ENCODE measurements at places on chromosomes 7 and 10.
A peak's percentile ranks its signal among the peaks of the same experiment; 100 is the strongest.

- peak; percentile 51 for DNase-seq
These were observed 18.3 kb upstream of the HBP1 start for GRCh38 chr7:107150375-107151073.

DNA sequence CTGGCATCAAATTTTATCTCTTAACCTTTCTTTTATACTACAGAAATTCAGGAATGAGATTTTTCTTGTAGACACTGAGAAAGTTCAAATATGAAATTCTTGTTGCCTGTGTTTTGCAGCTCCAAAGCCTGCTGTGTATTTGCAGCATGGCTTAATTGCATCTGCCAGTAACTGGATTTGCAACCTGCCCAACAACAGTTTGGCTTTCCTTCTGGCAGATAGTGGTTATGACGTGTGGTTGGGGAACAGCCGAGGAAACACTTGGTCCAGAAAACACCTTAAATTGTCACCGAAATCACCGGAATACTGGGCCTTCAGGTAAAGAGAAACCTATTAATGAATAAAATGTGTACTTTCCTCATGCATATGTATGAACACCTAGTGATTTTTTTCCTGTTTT lies 24.8 kb downstream of the LIPK start:
- no peak for DNase-seq

GRCh38 chr10:1183701-1184100 lies 127.5 kb downstream of the WDR37 start:
- DNase-seq = no peak

- DNase-seq = no peak
These were observed 1.2 kb downstream of the NACAD start for GRCh38 chr7:45087301-45088145.

DNA sequence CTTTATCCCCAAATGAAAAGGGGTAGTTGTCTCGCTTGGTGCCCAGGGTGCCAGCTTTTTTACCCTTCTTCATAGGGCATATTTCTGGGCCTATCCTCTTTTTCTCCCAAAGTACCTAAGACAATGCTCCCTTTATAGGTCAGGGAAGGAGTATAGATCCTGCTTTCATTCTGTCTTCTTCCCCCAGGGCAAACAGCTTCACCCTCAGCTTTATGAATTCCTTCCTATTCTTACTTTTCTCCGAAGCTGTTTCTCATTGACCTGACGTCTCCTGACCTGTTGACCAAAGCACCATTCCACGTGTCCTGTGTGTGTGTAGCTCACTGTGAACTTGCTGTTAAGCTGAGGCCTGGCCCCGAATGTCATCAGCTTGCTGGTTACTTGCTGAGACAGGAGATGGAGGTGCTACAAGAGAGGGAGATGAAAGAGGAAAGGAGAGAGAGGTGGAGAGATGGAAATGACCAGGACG lies 48.9 kb downstream of the PYROXD2 start:
- DNase-seq = no peak

GRCh38 chr10:35452171-35452570 lies 115.9 kb downstream of the CCNY start:
- no peak for DNase-seq
